ENCODE measurements at places on chromosomes 16 and 17.

GRCh38 chr16:23069844-23070243 lies 79.4 kb downstream of the USP31 start:
- no peak for DNase-seq

DNA sequence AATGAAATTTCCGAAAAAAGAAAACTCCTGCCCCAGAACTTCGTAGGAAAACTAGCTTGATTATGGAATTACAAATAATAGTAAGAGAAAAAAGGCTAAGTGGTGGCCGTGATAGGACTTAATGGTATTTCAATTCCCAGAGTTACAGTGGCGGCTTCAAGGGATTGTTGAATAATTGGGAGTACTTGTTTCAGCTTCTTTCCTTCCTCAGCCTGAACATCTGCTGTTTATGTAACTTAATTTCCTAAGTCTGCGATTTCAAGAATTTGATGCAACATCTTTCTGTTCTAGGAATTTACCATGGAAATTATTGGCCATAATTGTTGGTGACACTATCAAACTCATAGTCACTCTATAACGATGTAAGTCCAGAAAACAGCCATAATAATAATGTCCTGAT lies 684 bp upstream of the APPBP2 start:
- no peak for DNase-seq

- no peak for DNase-seq
Measured at GRCh38 chr16:48335961-48336360, 49.3 kb downstream of the SIAH1 start.

GRCh38 chr17:3926860-3927627 lies 10.8 kb upstream of the P2RX1 start:
- DNase-seq, result no peak

- no peak for DNase-seq
Measured at GRCh38 chr16:65002265-65002664, 119.6 kb downstream of the CDH11 start.

GRCh38 chr16:21169249-21169981 lies 10.9 kb downstream of the LDAF1 start:
- no peak for DNase-seq

- DNase-seq, result no peak
Measured at GRCh38 chr16:88453611-88454522, 787 bp downstream of the ZFPM1 start.

All from cerebellar nuclear complex (tissue), 1 donor.